ENCODE measurements at places on chromosomes 12 and 14.
A peak's percentile ranks its signal among the peaks of the same experiment; 100 is the strongest.

- no peak for DNase-seq
These were observed 92.4 kb downstream of the PHLDA1 start for GRCh38 chr12:75939016-75939642.

- peak; percentile 44 for DNase-seq
These were observed 4.6 kb downstream of the IFI27 start for GRCh38 chr14:94115058-94115591.

- no peak for DNase-seq
These were observed 128.7 kb downstream of the CNTN1 start for GRCh38 chr12:40820794-40821484.

DNA sequence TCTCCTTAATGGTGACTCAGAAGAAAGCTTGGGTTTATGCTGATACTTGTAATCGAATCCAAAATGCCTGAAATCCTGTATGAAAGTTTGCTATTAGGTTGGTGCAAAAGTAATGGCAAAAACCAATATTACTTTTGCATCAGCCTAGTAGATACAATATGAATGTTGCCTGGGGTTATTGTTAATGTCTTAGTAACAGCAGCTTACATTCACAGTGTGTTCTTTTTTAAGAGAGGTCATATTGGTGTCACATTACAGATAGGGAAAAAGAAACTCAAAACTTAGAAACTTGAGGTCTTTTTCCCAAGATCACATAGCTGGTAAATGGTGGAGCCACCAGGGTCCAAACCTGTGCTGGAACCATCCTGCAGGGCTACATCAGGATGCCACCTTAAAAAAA, 25.2 kb downstream of the SRGAP1 start:
- no peak for DNase-seq

DNA sequence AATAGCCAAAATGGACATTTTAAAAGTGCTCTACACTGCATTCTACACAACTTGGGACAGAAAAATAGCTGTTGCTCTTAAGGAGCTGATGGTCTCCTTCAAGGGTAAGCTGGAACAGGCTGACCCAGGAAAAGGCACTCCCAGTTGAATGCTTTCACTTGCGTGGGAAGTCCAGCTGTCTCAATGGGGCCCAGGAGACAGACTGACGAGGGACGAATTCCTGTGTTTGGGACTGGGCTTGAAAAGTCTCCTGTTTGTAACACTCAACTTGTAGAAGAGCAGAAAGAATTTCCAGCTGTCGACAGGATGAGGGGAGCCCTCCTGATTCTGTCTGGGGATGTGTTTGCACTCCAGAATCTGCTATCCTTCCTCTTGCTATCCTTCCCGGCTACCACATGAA, 180.8 kb downstream of the ZFP36L1 start:
- DNase-seq: no peak

- DNase-seq: no peak
These were observed 292.9 kb downstream of the RAD51B start for GRCh38 chr14:68112442-68112841.

DNA sequence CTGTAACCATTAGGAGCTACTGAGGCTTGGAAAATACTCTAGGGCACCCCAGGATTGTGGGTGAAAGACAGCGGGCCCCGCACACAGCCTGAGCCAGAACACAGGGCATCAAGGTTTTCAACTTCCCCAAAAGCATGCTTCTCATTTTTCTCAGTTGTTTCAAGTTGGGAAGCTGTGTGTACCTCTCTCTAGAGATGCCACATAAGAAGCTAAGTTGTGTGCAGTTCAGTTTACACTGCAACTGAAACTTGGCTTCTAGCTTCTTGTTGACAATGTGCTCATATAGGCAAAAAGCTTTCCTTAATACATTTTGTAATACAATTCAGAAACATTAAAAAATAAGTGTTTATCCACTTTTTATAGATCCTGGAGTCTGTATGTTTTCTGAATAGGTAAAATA, 88.1 kb upstream of the PTPRR start:
- no peak for DNase-seq

DNA sequence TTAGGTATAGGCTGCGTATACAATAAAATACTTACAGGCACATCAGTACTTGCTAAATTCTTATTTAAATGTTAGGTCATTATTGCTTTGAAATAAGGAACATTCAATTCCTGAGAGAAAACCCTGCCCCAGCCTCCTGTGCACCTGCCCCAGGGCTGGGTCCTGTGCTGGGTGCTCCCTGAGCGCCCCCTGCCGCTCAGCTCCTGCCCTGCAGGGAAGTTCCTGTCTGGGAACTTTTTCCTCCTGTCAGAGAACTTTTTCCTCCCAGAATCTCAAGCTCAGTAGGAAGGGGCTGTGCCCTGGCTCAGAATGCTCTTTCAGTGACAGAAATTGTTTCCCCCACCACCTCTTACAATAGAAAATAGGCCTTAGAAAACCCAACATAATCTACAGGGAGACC, 751.1 kb downstream of the TMEM121 start:
- no peak for DNase-seq

- no peak for DNase-seq
These were observed 90.8 kb downstream of the NTF3 start for GRCh38 chr12:5522432-5523335.

DNA sequence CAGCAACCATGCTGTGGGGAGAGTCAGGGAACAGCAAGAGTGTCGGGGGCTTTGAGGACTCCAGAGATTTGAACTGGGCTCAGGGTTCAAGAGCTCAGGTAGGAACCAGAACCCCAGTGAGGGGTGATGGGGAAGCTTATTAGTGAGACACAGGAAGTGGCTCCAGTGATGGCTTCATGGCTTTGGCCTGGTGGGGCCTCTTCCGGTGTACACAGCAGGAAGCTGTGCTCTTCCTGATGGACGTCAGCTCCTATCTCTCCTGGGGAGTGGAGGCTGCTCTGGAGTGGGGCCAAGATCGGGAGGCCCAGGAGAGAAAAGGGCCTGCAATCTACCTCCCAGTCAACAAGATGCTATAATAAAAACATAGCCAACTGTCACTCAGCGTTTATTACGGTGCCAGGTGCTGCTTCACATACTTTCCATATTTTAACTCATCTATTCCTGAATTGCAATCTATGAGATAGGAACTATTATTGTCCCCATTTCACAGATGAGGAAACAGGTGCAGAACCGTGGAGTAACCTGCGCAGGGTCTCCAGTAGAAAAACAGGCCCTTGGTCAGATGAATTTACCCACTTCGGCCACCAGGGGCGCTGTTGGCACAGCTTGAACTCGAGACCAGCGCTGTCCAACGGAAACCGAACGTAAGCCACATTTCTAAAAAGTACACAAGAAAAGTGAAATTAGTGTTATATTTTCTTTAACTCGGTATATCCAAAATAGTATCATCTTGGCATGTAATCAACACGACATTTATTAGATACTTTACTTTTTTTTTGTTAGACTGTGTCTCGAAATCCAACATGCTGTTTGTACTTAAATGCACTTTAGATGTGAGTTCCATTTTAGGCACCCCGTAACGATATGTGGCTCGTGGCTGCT, 63.6 kb upstream of the DLK1 start:
- DNase-seq: peak; percentile 39

GRCh38 chr12:125148316-125148715, 83.1 kb downstream of the AACS start:
- no peak for DNase-seq

GRCh38 chr12:91173124-91173523, 9.5 kb downstream of the DCN start:
- DNase-seq: no peak

DNA sequence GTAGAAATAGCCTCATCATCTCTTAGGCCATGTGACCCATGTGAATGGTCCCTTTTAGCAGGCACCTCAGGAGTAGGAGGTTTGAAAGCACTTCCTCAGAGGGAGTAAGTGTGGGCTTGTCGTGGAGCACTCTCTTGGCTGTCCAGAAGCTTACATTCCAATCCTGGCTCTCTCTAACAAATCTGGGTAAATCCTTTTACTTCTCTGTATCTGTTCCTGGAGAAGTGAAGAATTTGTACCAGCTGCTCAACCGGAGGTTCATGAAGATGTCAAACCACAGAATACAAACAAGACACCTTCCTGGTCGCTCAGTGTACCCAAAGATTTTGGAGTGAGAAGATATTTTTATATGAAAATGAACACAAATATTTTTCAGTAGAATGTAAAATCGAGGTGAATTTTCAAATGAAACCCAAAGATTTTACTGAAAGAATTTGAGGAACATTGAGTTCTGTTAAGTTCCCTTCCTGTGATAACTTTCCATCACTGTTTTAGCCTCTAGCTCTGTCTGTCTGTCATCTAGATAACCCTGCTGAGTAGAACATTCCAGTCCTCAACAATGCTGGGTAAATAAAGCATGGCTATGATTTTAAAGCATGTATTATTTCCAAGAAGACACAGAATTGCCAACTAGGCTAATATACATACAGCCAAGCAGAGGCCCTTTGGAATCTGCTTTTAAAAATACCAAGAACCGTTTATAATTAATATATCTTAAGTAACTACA, 263.9 kb upstream of the RGS6 start:
- DNase-seq: no peak

- no peak for DNase-seq
These were observed 379.4 kb downstream of the ZFP36L1 start for GRCh38 chr14:68413509-68413908.

- DNase-seq: no peak
These were observed 687 bp downstream of the RAB35 start for GRCh38 chr12:120115692-120116440.

DNA sequence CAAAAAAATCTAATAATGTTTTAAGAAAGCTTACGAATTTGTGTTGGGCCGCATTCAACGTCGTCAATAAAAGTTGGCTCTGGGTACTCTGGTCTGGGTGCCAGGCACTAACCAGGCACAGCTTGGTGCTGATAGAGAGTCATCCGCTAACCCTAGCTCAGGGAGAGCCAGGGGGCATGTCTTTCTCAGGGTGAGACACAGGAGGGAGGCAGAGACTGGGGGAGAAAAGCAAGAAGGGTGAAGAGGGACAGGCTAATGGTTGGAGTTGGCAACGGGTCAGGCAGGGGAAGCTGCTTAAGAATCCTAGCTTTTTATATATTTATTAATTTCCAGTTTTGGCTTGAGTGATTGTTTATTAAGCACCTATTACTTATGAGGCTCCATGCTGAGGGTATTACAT, 105.0 kb downstream of the CMKLR1 start:
- no peak for DNase-seq

- DNase-seq: no peak
These were observed 1.3 kb upstream of the ADGRD1 start for GRCh38 chr12:130952171-130952954.

GRCh38 chr14:94850309-94851211, 80.6 kb upstream of the GSC start:
- no peak for DNase-seq

GRCh38 chr12:47590771-47591360, 115.0 kb downstream of the RPAP3 start:
- no peak for DNase-seq

DNA sequence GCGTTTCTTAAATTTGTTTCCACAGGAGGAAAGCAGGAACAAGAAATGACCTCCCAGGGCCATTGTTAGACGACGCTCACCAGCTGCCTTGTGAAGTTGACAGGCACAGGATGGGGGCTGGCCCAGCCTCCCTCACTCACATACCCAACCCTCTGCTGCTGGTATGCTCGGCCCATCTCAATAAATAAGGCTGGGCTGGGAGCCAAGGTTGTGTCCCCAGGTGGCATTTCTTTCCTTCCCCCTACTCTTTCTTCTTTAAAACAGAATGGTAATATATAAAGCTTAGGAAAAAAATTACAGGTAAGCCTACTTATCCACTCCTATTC, 93.0 kb downstream of the ACTN1 start:
- no peak for DNase-seq

DNA sequence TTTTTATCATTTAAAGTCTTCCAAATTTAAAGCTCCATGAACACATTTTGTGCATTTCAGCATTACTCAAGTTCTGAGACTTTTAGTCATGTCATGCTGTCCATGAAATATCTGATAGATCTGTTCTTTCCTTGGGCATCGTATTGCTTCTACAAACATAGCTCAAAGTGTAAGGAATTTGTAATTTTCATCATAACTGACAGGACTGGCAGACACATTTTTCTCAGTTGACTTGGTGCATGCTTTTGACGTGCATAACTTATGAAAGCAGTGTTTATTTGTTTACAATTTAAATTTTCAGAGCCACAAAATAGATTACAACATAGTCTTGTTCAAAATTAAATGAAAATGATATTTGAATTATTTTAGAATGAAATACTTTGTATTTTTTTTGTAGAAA, 812.1 kb upstream of the NOVA1 start:
- DNase-seq: no peak

DNA sequence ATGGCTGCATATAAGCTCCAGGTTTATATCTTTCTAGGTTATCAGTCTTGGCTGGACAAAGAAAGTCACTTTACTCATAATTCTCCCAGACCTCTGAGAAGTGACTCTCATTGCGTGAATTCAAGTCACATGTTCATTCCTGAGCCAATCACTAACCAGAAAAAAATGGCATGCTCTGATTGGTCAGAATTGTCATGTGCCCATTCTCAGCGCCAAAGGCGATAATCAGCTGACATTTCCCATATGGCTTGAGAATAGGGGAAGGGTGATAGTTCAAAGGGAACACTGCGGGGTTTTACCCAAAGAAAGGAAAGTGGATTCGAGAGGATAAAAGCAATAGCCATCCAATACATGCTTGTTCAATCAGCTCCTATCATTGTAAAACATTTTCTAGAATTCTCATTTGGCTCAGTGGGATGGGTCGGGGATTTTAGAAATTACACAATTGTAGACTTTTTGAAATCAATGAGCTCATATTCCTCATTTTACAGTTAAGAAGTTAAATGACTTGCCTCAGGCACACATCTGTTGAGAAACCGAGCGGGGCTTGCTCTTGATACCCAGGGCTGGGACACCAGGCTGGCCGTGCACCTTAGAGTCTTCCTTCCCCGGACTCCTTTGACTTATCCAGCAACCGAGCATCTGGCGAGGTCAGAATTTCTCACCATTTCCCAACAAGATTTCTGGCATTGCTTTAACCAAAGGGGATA, 454.0 kb upstream of the TBX3 start:
- no peak for DNase-seq

DNA sequence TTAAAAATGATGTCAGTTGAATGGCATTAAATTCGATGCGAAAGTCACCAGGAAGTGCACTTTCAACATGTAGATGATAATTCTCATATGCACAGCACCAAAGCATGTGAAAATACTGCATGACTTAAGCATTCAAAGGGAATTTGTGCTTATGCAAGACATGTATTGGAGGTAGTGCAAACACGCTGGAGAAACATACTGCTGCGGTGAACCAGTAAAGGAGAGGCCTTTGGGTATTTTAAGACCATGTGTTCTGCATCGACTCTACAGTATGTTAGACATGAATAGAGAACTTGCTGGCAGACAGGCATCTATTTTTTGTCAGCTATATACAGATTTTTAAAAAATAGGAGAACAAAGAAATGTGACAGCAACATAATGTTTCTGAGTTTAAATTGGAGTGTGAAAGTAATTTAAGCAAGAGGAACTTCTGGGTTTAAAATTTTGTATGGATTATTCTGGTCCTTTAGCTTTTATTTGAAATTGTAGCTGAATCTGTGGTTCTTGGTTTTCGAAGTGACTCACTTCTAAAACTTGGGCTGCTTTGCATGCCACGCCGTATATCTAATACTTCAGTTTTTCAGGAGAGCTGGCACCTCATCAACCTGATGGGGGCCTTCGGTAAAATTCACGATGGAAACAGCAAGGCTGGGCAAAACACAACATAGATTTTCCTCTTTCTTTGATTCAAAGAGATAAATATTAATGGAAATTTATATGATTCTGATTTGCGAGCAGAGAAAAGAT, 408.7 kb downstream of the APAF1 start:
- no peak for DNase-seq
